Neural progenitor cell (in vitro differentiated cells): ENCODE measurements at places on chromosomes 2 and 18. TPM values are rescaled to one million over a fixed set of nuclear protein-coding genes. Genes with fewer than 3 reads are reported as not detected.

DNA sequence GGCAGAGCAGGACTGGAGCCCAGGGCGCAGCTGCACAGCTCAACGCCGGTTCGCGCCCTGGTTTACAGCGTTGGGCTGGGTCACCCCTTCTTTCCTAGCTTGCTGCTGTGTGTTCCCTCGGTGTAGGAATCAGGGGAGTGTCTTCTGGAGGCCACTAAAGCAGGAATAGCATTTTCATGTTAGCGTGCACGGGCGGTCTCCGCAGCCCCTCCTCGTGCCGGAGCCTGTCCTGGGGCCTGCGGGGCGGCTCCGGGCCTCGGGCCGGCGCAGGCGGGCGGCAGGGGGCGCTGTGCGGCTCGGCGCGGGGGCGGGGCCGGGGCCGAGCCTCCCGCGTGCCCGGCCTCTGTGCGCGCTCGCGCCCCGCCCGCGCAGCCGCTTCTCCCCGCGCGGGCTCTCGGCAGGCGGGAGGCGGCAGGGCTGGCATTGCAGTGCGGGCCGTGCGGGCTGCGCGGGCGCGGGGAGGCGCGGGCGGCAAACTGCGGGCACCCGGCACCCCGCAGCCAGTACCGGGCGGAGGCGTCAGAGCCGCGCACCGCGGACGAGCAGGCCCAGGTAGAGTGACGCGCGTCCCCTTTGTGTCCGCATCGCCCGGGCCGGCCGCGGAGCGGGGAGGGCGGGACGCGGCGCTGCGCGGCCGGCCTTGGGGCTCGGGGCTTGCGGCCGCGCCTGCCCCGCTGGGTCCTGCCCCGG lies at the start of gene RNF144A:
RNF144A (plus strand) TSS at position 342 of the 690 bp plus-strand sequence. CDS start 79,515 bp downstream, outside the sequence.
- H3K36me3 ChIP-seq: no peaks in the 10 kb centered on the region
- H3K4me3 ChIP-seq: peak within 1 kb of the TSS; percentile 77
- peak; percentile 88 for DNase-seq
- peaks cover 9% of the 10 kb centered on the region for H3K4me1 ChIP-seq

DNA sequence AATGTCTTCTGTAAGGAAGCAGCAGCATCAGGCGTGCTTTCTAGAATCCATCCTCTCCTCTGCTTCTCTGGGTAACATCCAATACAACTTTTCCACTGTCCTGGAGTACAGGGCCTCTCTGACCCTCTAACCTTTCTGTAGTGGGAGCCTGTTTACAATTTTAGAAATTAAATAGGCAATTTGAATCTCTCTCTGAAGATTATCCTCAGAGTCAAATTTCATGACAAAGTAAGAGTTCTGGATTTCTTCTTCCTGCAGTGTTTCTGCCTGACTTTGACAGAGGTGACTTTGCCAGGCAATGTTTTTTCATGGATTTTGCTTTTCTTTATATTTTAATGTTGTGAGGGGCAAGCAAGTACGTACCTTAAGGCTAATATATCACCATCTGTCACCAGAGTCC lies 558.4 kb downstream of the PARD3B start:
- DNase-seq: no peak
- H3K4me3 ChIP-seq: no peak overlapping the region
- no peaks in the 10 kb centered on the region for H3K36me3 ChIP-seq
- H3K27me3 ChIP-seq: no peaks in the 10 kb centered on the region
- no peak overlapping the region for H3K27ac ChIP-seq
- H3K4me1 ChIP-seq: no peaks in the 10 kb centered on the region

- no peak overlapping the region for H3K4me3 ChIP-seq
- H3K27ac ChIP-seq: no peak overlapping the region
- no peak for DNase-seq
- no peaks in the 10 kb centered on the region for H3K27me3 ChIP-seq
- no peaks in the 10 kb centered on the region for H3K4me1 ChIP-seq
- no peaks in the 10 kb centered on the region for H3K36me3 ChIP-seq
Observed at GRCh38 chr2:233006648-233007047, 6.4 kb downstream of the NGEF start.

DNA sequence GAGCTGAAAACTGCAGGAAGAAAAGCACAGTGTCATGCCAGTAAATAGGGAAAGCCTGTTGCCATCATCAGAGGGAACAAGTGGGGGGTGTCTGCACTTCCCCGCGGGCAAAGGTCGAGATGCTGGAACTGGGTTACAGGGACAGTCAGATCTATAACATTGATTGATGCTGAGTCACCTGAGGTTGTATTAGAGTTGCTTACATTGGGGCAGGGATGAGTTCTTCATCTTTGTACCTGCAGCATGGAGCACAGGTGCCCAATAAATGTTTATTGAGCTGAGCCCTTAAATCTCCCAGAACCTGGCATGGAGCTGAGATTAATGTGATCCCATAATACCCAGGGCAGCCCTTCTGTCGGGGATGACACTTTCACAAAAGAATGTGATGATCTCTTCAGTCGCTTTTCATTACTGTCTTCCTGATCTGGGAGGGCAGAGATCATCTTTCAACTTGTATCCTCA lies 5.9 kb upstream of the RNF152 start:
- H3K4me3 ChIP-seq: no peak overlapping the region
- DNase-seq: no peak
- H3K4me1 ChIP-seq: peaks cover 20% of the 10 kb centered on the region
- no peaks in the 10 kb centered on the region for H3K27me3 ChIP-seq
- H3K36me3 ChIP-seq: no peaks in the 10 kb centered on the region
- no peak overlapping the region for H3K27ac ChIP-seq

LYPD6B gene
- total RNA-seq: 0.34 TPM in 1 of 2 replicates, not detected in the other

- H3K27me3 ChIP-seq: no peaks in the 10 kb centered on the region
- H3K4me1 ChIP-seq: no peaks in the 10 kb centered on the region
- no peak overlapping the region for H3K27ac ChIP-seq
Observed at GRCh38 chr18:69267895-69268294, 132.8 kb upstream of the DOK6 start.

GRCh38 chr2:146615778-146616177 lies 1229.1 kb upstream of the ACVR2A start:
- no peaks in the 10 kb centered on the region for H3K27me3 ChIP-seq
- no peaks in the 10 kb centered on the region for H3K4me1 ChIP-seq
- no peak overlapping the region for H3K27ac ChIP-seq
- no peak for DNase-seq

PIK3C3 gene
- 55.2 and 87.0 TPM in 2 replicates for total RNA-seq

INPP5D gene
- 2.9 and 4.2 TPM in 2 replicates for total RNA-seq

DNA sequence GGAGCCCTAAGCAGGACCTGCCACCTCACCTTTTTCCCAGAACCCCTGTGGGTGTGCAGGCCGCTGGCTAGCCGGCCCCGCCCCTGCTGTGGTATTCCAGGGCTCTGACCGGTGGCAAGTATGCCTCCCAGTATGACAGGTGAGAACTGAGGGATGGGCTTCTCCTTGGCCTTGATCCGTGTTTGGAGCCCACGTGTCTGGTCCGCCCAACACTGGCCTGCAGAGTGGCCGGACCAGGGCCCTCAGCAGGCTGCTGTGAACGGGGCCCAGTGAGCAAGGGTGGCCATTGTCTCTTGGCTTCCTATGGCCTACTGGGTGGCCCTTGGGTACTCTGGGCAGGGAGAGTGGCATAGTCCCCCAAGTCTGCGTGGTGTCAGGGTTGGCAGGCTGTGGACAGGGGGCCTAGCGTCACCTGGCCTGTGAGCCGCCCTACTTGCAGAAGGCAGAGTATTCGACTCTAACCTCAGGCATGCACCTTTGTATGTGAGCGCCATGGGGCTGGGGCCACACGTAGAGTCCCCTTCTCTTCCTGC lies 1.8 kb downstream of the RNPEPL1 start:
- no peaks in the 10 kb centered on the region for H3K36me3 ChIP-seq
- peaks cover 11% of the 10 kb centered on the region for H3K4me1 ChIP-seq
- DNase-seq: no peak
- no peak overlapping the region for H3K4me3 ChIP-seq
- no peak overlapping the region for H3K27ac ChIP-seq

CD28 gene
- not detected in 2 replicates for total RNA-seq

DNA sequence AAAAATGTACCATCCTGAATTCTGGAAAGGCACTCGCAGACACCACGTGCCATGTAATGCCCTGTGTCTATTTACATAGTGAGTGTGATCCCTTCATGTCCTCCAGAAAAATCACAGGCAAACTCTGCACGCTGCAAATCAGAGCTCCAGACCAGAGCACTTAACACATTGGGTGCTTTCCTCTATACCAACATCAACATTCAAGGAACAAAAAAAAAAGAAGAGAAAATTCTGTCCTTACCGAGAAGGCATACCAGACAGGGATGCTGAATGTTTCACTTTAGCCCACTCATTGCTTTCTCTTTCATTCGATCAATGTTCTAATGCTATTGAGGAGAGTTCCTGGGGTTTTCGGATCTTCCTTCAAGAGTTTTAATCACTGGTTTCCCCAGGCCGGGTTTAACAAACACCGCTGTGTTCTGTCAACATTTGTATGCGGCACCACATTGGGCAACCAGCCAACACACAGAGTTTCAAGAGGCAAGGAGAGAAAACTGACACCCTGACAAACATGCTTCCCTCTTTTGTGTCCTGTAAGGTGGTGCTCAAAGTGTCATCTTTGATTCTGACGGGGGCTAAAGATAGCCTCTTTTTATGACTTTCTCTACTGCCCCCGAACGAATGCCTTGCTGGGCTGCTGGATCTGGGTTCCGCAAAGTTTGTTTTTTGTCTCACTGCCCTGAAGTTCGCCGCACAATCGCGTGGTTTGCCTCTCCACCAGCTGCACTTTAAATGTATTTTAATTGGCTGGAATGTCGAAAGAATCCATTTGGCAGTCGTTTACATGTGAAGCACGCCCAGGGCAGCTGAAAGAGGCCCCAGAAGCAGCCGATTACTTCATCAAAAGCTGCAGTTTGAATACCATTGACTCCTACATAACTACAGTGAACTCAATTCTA lies 106.4 kb upstream of the NCKAP5 start:
- H3K4me3 ChIP-seq: no peak overlapping the region
- H3K27ac ChIP-seq: peak overlapping the region; percentile 5
- no peaks in the 10 kb centered on the region for H3K27me3 ChIP-seq
- no peaks in the 10 kb centered on the region for H3K36me3 ChIP-seq
- peaks cover 32% of the 10 kb centered on the region for H3K4me1 ChIP-seq
- DNase-seq: peak; percentile 54

DNA sequence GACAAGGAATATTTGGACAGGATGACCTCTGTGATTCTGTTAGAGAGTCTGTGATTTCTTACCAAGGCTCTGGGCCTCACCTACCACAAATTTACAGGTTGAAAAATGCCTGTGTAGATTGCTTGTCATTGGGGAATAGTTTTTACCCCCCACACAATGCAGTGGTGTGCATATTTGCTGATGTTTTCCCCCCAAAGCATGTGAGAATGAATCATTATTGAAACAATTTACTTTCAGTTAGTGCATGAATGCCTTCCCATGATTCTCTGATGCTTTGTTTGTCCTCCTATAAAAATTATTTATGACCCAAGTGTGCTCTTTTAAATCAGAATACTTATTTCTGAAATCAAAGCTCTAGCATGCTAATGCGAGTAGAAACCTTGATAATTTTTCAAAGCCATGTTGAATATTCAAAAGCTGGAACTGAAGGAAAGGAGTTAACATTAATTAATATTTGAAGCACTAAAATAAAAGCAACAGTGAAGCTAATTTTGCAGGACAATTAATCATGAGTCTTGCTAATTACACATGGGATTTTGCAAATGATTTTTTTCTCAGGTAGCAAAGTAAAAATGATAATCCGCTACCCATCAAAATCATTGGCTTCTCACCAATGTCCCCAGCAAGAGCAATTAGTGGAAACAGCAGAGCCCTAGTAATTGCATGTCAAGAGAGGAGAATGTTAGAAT lies 361.2 kb upstream of the HNRNPA3 start:
- no peaks in the 10 kb centered on the region for H3K36me3 ChIP-seq
- H3K4me1 ChIP-seq: no peaks in the 10 kb centered on the region
- no peaks in the 10 kb centered on the region for H3K27me3 ChIP-seq
- no peak for DNase-seq
- H3K27ac ChIP-seq: no peak overlapping the region
- no peak overlapping the region for H3K4me3 ChIP-seq

DNA sequence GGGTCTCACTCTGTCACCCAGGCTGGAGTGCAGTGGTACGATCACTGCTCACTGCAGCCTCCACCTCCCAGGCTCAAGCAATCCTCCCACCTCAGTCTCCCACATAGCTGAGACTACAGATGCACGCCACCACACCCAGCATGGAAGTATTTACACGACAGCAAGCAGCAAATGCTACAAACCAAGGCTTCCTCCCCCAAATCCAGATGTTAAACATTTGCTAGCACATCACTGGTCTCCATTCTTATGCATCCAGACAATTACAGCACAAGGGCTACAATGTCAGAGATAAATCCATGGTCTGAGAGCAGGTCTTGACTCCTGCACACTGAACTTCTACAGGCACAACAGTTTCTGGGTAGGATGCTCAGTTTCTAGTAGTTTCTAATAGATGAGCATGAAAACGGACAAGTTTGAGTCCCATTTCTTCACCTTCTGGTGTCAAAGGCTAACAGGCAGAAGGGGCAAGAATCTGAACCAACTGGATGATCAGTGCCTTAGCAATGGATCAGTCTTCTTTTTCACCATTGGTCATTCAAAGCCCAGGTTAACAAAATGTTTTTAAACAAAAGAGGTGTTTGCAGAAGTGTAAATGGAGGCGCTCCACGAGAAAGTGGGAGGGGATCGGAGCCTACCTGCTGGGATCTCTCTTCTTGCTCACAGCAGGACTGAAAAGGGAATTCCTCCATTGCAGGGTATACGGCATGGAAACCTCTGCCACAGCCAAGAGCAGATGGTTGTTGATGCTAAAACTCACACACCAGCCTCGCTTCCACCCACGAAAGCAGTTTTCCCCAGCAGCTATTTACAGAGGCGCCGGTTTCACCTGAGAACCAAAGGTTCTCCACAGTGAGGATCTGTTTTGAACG lies 135.0 kb upstream of the ARL4C start:
- peak; percentile 50 for DNase-seq
- no peak overlapping the region for H3K27ac ChIP-seq
- peak overlapping the region; percentile 13 for H3K4me3 ChIP-seq
- no peaks in the 10 kb centered on the region for H3K27me3 ChIP-seq
